ENCODE measurements at places on chromosomes 5 and 9.

DNA sequence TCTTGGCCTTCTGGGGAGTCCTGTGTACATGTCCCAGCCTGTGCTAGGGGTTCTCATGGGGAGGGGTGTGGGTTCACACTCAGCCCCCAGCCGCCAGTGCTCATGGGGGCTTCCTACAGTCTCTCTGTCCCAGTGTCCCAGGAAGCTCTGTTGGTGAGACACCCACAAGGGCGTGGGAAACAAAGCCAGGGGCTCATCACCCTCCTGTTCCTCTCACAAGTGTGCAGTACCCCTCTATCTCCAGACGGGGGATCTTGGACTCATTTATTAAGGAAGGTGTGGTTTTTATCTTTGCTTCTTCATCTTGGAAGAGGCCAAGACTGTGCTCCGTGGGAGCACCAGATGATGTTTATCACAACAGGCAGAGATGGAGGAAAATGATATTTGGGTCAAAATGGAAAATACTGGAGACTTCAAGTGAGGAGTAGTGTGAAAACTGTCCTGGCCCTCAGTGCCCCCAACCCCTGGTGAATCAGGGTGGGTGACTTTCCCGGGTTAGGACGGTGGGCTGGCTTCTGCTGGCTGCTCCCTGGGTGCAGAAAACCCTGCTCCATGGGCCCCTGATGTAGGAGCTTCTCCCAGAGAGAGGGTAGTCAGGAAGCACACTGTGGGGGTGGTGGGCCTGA lies 15.2 kb downstream of the TMEM171 start:
- H3K4me3 ChIP-seq = no peak overlapping the region
- no peak overlapping the region for H3K27ac ChIP-seq
- no peaks in the 10 kb centered on the region for H3K36me3 ChIP-seq
- DNase-seq = no peak
- H3K27me3 ChIP-seq = peaks cover 37% of the 10 kb centered on the region

GRCh38 chr5:122954719-122955118 lies 81.8 kb downstream of the PPIC start:
- no peaks in the 10 kb centered on the region for H3K36me3 ChIP-seq
- DNase-seq = no peak
- no peak overlapping the region for H3K27ac ChIP-seq
- H3K27me3 ChIP-seq = no peaks in the 10 kb centered on the region
- H3K4me3 ChIP-seq = no peak overlapping the region

DNA sequence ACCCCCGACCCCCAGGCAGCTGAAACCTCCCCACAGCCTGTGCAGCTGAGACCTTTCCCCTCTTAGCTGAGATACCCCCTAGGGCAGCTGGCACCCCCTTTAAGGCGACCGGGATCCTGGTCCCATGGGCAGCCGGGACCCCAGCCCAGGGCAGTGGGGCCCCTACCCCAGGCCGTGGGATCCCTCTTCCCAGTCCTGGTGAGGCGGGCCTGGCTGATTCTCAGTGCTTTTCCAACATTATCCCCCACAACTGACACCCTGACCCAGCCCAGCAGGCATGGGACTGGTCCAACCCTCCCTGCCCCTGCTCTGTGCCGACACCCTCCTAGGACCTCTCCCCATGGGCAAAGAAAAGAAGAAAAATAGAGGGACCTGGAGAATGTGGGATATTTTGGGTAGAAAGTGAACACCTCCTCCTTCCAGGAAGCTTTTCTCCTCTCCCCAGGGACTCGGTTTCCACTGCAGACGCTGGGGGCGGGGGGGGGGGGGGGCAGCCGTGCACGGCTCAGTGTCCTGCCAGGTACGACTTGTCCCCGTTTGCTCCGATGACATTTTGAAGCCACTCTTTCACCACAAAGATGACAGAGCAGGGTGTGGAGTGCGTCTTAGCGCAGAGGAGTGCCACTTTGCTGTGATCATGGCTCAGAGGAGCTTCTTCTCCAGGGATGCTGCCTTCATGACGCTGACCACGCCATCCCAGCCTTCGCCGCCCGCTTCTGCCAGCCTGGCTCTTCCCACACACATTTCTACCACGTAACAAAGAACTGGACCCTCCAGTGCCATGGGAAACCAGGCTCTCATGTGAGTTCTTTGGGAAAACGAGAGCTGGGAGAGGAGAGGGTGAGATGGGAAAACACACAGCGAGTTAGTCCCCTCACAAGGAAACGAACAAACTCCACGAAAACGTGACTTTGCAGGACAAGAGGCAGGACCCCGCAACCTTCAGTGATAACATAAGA lies 47.5 kb downstream of the MRPL36 start:
- no peak overlapping the region for H3K4me3 ChIP-seq
- H3K27me3 ChIP-seq = no peaks in the 10 kb centered on the region
- no peaks in the 10 kb centered on the region for H3K4me1 ChIP-seq
- H3K27ac ChIP-seq = no peak overlapping the region

DNA sequence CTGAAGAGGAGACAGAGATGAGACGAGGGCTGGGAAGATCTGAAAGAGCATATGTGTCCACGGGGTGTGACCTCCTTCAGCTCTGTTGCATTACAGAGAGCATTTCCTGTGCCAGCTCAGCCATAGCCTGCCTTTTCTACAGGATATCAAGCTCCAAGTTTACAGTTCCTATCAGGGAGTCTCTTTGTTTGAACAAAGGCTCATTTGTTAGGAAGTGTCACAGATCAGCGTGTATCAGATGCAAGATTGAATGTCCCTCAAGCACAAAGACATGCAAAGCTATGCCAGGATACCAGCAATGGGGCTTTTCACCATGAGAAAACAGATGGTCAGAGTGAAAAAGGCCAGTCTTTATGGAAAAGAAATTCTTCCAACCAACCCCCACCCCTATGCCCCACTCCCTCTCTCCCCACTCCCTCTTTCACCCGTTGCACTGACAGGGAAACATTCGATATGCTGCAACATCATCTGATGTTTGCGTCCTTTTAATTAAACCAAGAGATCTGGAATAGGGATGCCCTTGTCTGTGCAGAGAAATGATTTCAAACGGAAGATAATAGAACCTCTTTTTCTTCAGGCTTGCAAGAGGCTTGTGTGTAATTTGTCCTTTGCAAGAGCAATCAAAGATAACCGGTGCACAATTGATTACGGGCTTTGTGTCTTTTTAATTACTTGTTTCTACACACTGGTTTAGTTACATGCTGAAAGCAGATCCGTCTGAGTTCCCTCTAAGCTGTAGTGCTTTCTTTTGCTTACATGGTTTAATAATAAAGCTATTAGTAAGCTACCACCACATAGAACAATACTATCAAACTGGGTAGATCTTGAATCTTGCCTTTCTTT lies 263.1 kb upstream of the RGMB start:
- no peaks in the 10 kb centered on the region for H3K36me3 ChIP-seq
- H3K4me3 ChIP-seq = no peak overlapping the region
- no peaks in the 10 kb centered on the region for H3K27me3 ChIP-seq
- no peak overlapping the region for H3K27ac ChIP-seq
- H3K4me1 ChIP-seq = no peaks in the 10 kb centered on the region

- no peaks in the 10 kb centered on the region for H3K36me3 ChIP-seq
- H3K27me3 ChIP-seq = no peaks in the 10 kb centered on the region
- DNase-seq = no peak
- H3K4me1 ChIP-seq = no peaks in the 10 kb centered on the region
- no peak overlapping the region for H3K27ac ChIP-seq
Observed at GRCh38 chr9:79256691-79257213, 315.0 kb upstream of the TLE4 start.

All from activated CD4-positive, alpha-beta T cell treated with anti-CD3 and anti-CD28 coated beads, Interleukin-2, amount 10 ng/mL, durations not matched to agents 24 days and 14 days (primary cell).